CD4-positive, CD25-positive, alpha-beta regulatory T cell (primary cell): ENCODE measurements at places on chromosomes 4 and X.

GRCh38 chrX:87409113-87409841 is 108.3 kb upstream of the KLHL4 start:
- no peak for DNase-seq

DNA sequence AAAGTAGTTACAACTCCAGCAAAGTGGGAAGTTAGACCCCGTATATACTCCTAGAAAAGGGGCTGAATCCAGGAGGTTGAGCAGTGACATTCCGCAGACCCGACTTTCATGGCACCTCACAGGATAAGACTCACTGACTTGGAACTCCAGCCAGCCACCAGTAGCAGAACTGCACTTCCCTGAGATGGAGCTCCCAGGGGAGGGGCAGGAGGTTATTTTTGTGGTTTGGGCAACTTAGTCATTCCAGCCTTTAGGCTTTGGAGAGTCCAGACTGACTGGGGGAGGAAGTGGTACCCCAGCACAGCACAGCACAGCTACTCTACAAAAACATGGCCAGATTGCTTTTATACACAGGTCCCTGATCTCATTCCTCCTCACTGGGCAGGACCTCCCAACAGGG is 319.1 kb downstream of the PCDH19 start:
- no peak for DNase-seq

- no peak for DNase-seq
Observed at GRCh38 chr4:183422962-183423631, 21.3 kb upstream of the CDKN2AIP start.

DNA sequence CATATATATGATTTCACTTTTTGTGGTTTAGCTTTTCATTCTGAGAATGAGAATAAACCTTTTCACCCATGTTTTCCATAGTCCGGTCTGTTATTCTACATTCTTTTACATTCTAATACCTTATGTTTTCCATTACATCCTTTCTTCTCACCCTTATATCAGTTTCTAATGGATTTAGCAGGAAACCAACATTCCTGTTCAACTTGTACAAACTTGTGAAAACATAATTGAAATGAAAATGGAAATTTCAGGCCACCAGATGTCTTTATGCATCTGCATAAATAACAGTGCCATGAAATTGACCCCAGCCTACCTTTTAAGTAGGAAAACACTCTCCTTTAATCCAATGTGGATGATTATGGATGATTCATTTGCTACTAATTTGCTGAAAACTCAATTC is 494.8 kb upstream of the ZFP42 start:
- no peak for DNase-seq

GRCh38 chrX:24231131-24231540 is 81.6 kb downstream of the ZFX start:
- no peak for DNase-seq

DNA sequence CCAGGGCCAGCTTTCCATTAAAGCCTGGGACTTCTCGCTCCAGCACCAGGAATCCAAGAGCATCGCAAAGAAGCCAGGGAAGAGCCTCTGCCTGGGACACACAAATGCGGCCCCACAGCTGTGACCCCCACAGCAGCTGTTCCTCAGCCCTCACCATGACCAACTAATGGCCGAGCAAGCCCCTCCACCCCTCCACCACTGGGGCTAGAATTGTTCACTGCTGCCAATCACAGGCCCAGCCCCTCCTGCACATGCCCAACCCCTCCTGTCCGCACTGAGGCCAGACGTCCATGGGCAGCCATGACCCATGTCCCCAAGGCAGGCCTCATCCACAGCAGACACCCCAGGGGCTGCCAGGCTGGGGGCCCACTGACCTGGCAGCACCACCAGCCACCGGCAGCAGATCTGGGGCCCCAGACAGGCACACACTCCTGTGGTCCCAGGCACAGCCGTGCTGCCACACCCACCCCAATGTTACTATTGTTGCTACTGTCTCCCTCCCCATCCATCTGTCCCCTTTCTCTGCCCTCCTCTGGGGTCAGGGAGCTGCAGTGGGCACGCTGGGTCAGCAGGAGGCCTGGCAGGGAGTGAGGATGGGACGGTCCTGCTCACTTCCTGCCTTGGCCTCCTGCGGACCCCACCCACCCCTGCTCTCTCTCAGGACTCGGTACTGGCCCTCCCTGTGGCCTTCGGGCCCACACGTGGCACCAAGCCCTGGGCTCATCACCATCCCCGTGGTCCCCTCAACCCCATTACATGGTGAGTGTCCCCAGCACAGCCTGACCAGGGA is 56.0 kb downstream of the ZFYVE28 start:
- DNase-seq, result no peak

DNA sequence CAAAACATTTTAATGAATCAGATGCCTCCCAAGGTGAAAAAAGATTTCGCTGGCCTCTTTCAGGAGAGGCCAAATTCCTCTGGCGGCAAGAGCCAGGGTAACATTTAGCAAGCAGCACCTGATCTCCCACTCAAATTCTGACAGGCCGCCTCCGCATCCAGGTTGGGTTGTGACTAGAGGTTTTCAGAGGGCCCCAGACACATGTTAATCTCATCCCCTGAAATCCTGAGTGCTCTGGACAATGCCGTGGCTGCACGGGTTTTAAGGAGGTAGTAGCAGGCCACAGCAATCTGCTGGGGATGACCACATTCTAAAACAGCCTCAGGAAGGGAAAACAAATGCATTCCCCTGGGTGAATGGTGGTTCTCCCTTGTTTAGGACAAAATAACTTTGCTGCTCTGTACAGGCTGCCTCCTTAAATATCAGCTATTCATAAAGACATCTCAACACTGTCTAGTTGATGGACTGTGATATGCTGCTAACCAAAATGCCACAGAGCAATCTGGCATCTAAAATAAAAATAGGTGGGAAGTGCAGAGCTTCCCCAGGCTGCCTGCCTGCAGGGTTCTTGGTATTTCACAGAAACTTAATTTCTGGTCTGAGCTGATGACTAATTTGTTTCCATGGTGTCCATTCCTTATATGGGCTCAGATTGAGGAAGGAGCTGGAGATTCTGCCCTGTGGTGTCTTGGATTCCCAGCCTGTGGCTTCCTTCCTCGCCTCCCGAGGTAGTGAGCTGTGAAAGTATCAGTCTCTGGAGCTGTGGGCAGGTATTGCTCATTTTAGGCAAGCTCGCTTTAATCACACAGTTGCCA is 202.0 kb downstream of the DCLK2 start:
- no peak for DNase-seq

DNA sequence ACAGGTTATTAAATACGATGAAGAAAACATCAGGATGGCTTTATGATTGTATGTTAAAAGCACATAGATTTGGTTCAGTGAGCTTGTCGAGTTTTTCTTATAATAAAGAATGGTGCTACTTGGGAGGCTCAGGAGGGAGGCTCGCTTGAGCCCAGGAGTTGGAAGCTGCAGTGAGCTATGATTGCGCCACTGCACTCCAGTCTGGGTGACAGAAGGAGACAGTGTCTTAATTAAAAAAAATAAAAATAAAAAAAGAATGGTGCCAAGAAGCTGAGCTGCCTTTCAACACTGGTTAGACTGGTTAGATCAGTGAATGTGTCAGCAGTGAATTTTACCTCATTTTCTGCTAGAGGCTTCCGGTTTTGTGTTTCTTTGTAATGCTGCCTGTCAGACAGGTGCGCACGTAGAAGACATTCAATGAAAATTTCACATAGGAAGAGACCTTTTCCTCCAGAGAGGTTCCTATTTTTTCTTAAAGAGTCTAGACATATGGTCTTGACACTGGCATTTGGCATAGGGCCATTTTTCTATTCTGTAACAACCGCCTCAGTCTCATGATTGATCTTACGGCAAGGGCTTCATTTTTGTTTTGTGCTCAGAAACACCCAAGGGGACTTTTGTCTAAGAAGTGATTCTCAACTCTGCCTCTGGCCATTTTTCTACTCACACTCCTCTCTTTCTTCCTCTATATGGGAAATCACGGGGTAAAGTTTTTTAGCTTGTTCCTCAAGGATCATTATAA is 15.0 kb upstream of the ARSF start:
- no peak for DNase-seq

- DNase-seq, result no peak
Observed at GRCh38 chr4:138177278-138177968, 64.7 kb downstream of the SLC7A11 start.

GRCh38 chrX:17167915-17168314 is 207.1 kb upstream of the NHS start:
- DNase-seq, result no peak

DNA sequence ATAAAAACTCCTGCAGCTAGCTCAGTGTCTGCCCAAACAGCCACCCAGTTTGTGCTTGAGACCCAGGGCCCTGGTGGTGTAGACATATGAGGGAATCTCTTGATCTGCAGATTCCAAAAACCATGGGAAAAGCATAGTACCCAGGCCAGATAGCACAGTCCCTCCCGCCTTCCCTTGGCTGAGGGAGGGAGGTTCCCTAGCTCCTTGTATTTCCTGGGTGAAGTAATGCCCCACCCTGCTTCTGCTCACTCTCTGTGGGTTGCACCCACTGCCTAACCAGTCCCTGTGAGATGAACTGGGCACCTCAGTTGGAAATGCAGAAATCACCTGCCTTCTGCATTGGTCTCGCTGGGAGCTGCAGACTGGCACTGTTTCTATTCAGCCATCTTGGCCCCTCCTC is 54.6 kb downstream of the USP26 start:
- DNase-seq, result no peak

- DNase-seq, result no peak
Observed at GRCh38 chr4:43331226-43332051, 438.9 kb downstream of the GRXCR1 start.

DNA sequence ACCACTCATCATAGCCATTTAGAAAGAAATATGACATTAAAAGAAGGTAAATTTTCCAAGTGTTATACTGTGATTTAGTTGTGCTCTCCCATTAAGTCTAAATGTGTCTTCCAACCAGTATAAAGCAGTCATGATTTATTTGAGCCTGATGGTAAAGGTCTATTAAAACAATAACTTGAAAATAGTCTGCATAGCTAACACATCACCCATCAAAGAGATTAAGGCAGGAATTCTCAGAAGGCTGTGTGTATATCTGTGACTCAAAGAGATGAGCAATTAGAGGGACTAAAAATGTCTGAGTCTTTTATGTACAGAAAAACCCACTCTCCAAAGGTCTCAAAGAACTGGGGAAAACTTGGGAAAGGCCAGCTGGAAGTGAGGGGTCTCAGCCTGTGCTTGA is 70.3 kb upstream of the IQCM start:
- DNase-seq, result no peak

- DNase-seq, result no peak
Observed at GRCh38 chr4:164204434-164204833, 549.5 kb upstream of the SMIM31 start.

DNA sequence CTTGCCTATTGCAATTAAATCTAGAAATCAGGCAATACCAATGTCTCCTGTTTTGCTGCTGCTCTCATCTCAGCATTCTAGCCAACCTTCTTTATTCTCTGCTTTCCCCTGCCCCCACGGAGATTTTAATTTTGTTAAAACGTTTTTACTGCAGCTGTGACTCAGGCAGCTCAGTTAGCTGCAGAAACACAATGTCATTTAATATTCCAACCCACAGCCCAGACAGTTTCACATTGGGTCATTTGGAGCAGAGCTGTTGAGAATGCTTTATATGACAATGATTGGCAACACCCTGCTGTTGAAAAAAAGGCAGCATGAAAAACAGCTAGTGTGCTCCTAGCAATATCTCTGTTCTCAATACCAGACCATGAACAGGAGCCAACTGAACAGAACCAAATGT is 12.6 kb upstream of the SLC10A4 start:
- no peak for DNase-seq

DNA sequence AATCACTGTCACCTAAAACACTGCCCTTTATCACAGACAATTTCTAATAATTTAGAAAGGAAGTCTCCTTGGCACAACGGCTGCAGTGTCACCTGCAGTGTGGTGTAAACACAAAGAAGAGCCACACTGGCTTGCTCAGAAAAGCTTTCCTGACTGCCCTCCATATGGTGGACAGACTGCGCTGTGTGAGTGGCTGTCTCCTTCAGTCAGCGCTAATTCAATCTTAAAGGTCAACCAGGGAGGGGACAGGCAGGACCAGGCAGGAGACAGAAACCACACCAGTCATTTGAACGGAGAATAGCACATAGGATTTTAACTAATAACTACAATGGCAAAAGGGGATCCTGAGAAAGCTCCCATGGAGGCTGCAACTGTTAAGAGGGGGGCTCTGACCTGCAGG is 132.1 kb downstream of the NSUN7 start:
- no peak for DNase-seq

GRCh38 chrX:71604141-71604540 is 14.2 kb downstream of the CXCR3 start:
- DNase-seq, result no peak

DNA sequence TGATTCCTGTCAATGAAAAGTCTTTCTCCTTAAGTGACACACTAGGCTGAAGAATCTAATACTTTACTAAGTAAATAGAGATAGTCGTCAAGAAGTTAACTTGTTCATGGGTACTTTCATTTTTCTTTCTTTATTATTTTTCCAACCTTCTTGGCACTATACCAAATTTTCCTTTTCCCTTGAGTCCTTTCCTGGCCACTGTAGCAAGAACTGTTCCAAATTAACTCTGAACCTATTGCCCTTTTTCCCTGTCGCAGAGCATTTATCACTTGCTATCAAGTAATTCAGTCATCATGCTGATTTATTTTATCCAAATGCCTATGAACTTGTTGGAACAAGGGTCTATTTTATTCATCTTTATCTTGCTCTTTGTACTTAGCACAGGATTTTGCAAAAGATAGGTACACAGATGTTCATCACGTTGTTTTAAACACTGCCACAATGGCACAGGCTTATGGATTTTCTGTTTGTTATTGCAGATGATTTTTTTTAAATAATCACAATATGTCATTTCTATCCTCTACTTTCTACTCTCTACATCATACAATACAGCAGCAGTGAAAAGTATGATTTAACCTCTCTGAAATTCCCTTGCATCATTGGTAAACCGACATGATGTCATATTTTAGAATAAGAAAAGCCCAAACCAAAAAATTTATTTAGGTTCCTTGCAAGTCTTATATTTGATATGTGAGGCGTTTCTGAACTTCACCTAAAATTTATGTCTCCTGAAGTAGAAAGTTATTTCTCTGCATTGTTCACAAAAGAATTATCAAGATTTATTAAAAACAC is 2352.3 kb downstream of the PCDH7 start:
- DNase-seq, result no peak

DNA sequence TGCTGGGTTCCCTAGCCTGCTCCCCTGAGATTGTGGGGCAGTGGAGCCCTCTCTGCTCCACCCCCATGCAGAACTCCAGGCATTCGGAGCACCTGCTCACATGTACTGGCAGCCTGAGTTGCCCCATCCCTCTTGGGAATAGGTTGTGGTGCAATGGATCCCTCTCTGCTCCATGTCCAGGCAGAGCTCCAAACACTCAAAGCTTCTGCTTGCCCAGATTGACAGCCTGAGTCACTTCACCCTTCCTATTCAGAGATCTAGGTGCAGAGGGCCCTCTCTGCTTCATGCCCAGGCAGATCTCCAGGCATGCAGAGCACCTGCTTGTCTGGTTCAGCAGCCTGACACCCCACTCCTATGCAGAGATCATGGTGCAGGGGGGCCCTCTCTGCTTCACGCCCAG is 18.6 kb upstream of the TEX13B start:
- DNase-seq, result no peak

DNA sequence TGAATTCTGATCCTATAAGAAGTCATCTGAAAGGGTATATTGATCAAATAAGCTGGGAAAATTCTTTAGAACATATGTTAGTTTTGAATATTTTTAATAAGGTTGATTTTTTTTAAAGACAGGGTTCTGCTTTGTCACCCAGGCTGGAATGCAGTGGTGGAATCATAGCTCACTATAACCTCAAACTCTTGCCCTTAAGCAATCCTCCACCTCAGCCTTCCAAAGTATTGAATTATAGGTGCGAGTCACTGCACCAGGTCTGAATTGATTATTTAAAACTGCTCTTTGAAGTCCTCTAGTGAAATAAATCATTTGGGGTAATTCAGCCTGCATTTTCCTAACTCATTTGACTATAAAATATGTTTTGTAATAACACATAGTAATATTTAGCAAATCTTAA is 812.3 kb downstream of the PDHA2 start:
- DNase-seq, result no peak
